Posterior vena cava (tissue), 2 donors: ENCODE measurements at places on chromosomes 3 and 15. TPM values are rescaled to one million over a fixed set of nuclear protein-coding genes. Genes with fewer than 3 reads are reported as not detected.
A peak's percentile ranks its signal among the peaks of the same experiment; 100 is the strongest.

Gene HEMK1
- total RNA-seq: 10.9 TPM

DNA sequence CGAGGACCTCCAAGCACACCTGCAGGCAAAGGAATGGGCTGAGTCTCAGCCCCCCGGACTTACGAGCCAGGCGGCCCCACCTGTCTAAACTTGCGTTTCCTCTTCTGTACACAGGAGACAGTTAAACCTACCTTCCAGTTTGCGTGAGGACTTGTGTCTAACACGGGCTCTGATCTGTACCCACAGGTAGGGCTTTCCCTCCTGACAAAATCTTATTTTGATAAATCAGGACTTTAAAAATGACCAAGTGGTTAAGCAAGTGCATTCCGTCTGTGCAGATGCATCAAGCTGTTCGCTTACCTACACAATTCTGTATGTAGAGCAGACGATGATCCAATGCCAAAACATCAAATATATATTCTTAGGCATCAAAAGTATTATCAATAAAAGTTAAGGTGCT, 238.0 kb downstream of the XXYLT1 start:
- no peak for DNase-seq

DNA sequence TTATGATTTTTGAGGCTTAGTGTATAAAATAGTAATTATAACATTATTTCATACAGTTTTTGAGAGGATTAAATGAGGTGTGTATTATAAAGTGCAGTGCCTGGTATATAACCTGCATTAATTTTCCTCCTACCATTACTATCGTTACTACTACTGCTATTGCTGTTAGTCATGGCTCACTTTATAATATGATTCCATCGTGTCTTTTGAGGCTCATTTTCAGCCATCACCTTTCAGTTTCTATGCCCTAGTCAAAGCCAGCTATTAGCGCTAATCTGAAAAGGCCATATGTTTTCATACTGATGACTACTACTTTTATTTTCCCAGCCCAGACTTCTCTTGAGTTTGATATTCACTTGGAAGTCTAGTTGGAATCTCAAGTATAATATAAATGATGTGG, 5.5 kb downstream of the MEF2A start:
- no peak for DNase-seq

DNA sequence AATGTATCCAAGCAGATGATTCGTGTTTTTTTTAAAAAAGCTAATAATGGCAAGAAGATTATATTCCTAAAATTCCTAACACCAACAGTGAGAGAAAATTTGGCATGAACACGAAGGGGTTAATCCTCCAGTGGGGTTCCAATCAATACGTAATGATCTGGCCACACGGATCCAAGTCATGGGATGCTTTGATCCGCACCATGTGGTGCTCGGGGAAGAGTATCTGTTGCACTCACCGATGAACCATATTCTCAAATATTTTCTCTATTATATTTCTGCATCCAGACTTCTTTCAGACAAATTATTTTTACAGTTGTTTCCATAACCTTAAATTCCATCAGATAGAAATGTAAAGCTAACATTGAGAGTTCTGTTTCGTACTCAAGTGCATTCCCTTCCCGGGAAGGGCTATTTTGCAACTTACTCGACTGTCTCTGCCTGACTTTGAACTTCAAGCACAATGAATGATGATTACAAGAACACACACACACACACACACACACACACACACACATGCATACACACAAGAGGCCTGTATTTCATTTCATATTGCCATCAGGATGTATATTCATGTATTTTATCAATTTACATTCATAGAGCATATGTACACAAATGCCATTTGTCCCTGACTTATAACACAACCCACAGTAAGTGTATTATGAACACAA, 567.2 kb downstream of the FOXP1 start:
- DNase-seq: no peak

DNA sequence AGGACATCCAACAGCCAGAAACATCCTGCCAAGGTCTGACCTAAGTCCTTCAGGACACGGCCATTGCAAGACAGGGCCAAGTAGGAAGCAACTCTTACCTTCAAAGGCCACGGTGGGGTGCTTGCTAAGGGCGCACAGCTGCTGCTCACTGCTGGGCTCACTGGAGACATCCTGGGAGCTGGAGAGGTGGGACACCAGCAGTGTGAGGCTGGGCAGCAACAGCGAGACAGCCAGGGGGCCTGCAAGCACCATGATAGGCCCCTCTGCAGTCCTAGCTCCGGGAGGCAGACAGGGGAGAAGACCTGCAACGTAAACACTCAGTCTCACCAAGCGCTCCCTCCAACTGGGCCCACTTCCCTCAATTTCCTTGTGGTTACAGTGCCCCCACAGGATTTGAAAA, 79.2 kb downstream of the SEMA5B start:
- no peak for DNase-seq

- DNase-seq: no peak
Measured at GRCh38 chr3:189307963-189308362, 136.2 kb downstream of the TPRG1 start.

DNA sequence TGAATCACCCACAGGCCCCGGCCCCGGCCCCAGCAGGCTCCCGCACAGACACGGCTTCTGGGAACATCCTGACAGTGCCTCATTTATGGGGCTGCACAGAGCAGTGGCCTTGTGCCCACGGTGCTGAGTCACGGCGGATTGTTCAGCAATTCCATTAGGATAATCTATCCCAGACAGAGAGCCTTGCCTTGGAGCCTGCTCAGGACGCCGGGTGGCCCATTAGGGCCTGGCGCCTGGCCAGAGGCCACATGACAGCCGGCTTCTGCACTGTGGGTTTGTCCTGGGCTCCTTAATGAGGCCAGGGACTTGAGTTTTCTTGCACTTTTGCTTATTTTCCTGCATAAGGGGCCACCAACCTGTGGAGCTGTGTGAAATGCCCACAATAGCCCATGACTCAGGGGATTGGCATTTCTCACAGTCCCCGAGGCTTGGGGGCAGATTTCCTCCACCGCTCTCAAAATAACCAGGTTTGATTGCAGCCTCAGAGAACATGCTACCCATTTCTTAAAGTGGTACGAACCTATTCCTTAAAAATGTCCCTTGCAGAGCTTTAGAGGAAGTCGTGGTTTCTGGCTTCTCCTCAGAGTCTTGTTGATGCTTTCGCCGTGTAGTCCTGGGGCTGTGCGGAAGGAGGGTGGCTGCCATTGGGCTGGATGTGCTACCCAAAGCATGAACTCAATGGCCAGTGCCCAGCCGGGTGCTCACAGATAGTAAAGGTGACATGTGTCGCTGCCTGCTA, 19.0 kb downstream of the SYNM start:
- peak; percentile 97 for DNase-seq

- no peak for DNase-seq
Measured at GRCh38 chr3:110123946-110124345, 786.6 kb upstream of the DPPA4 start.

DNA sequence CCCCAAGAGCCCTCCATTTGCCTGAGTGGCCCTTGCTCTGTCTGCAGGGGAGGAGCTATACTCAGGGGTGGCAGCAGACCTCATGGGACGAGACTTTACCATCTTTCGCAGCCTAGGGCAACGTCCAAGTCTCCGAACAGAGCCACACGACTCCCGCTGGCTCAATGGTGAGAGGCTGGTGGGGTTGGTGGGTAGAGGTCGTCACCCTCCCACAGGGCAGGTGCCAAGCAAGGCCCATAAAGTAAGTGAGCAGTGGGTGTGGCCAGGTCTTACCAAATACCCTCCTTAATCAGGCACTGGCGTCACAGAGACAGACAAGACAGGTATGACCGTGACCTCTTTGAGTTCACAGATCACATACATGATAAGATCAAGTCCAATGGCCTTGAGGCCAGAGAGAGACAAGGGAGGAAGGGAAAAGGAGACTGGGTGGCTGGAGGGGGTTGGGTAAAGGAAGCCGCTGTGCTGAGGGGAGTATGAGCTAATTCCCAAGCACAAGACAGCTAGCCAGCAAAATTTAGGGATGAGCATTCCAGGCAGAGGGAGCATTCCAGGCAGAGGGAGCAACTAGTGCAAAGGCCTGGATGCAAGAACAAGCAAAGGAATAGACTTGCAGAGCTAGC, 2.5 kb downstream of the SEMA3B start:
- DNase-seq: no peak

Gene CXCR6
- 0.42 TPM for total RNA-seq

Gene GP9
- total RNA-seq: 0.48 TPM

Gene KLHL40
- total RNA-seq: not detected

Gene KCNMB2
- total RNA-seq: not detected

DNA sequence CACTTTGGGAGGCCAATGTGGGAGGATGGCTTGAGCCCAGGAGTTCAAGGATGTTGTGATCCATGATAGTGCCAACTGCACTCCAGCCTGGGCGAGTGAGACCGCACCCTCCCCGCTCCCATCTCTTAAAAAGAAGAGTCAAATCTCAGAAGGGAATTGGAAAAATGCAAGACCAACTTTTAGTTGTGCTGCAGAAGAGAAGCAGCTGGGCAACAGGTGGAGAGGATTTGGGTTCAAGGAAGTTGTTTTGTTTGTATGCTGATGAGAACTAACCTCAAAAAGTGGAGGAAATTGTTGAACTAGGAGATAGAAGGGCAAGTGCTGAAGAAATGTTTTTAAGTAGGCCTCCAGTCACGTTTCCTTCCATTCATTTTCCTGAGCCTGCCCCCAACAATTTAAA, 12.8 kb upstream of the PDCD7 start:
- no peak for DNase-seq

DNA sequence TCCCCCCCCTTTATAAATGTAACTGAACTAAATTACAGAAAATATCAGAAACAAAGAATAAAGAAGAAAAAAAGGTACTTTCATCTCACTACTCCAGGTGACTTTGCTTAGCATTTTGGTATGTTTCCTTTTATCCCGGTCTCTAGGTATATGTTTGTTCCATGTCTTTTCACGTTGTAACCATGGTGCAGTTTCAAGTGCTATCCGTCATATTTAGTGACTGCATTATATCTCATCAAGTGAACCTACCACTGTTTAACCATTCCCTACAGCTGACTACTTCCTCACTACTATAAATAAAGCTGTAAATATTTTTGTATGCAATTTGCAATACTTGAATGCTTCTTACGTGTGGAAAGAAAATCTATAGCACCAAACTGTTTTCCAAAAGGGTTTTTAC, 2.2 kb downstream of the BTBD1 start:
- no peak for DNase-seq
